ENCODE measurements at places on chromosomes 12 and 14.
A peak's percentile ranks its signal among the peaks of the same experiment; 100 is the strongest.

DNA sequence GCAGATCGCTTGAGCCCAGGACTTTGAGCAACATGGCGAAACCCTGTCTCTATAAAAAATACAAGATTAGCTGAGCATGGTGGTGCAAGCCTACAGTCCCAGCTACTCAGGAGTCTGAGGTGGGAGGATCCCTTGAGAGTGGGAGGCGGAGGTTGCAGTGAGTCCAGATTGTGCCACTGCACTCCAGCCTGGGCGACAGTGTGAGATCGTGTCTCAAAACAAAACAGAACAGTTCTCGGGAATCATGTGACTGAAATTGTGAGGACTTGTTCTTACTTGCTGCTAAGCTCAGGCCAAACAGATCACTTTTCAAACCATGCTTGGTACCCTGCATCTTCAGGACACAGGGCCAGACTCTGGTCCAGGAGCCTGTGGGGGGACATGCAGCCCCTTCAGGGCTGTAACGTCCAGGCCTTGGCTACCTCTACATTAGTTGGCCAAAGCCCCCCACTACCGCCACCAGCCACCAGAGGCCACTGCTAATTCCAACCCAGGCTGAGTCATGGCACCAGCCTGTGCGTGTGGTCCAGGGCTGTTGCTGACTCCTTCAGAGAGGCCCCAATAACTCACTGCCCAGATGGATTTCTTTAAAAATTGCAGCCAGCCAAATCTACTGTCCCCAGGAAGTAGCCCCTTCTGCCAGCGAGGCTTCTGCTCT lies 33.4 kb upstream of the SYNDIG1L start:
- DNase-seq, result no peak

DNA sequence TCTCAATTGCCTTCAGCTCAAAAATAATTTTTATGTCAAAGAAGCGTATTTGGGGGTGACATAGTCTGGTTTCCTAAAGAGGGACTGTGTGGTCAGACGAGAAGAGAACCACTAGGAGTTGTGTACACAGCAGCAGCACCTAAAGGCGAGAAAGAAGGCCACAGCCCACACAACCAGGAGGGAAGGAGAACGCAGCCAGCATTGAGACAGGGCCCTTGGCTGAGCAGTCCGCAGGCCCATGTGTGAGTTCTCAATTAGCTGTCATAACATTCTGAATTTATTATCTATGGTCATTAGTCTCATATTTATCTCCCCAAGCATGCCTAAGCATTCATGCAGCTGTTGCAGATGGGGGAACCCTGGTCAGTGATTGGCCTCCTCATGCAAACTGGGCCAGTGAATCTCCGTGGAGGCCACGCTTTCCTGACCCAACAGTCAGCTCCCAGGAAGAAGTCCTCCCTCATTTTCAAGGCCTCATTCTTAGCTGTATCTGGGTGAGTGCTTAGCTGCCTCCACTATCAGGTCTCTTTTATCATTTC lies 81.2 kb upstream of the ATF7IP start:
- DNase-seq, result no peak

DNA sequence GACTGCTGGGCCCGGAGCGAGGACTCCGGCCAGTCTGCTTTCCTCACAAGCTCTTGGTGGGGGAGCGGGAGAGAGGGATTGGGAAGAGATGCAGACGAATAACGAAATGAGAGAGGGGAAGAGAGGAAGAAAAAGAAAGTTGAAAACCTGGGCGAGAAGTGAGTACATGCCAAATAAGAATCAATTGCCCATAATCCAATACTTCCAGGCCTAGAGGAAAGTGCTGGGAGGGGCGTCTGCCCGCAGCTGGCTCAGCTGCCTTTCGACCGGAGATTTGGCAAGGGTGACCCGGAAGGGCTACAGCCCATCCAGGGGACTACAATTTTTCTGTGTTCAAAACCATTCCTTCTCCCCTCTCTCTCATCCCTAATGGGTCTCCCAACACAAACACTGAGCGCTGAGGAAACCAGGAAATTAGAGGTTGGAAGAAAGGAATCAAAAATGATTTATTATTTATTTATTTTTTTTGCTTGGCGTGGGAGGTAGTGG lies 4.9 kb downstream of the NKX2-1 start:
- no peak for DNase-seq

GRCh38 chr14:79177106-79177505 lies 1006.9 kb downstream of the NRXN3 start:
- no peak for DNase-seq

DNA sequence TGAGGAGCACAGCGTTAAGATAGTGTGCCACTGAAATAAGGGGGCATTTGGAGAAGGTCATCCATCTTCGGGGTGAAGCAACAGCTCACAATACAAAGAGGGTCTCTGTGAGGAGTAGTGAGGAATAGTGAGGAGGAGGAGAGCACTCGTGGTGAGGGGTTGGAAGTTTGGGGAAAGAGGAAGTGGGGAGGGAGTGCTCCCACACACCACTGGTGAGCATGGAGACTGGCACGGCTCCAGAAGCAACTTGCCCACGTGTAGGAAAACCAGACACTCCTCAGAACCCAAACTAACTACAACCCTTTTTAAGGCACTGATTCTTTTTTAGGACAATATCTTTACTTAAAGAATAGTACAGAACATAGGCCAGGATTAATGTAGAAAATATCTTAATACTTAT lies 48.9 kb downstream of the GALNT8 start:
- DNase-seq, result no peak

DNA sequence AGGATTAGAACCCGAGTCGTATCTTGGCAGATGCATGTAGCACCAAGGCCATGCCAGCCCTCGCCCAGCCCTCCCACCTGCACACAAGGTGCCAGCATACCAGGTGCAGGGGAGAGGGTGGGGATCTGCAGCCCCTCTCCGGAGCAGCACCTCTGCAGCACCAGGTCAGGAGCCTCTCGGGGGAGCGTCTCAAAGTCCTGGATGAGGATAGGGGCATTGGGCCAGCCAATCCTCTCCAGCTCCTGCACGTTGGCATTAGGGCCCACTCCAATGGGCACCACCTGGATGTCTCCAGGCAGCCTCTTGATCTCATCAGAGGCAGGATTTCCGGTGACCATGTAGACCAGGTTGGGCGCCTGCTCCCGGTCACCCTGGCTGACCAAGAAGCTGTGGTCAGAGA lies 73.2 kb upstream of the ANO2 start:
- DNase-seq, result no peak

DNA sequence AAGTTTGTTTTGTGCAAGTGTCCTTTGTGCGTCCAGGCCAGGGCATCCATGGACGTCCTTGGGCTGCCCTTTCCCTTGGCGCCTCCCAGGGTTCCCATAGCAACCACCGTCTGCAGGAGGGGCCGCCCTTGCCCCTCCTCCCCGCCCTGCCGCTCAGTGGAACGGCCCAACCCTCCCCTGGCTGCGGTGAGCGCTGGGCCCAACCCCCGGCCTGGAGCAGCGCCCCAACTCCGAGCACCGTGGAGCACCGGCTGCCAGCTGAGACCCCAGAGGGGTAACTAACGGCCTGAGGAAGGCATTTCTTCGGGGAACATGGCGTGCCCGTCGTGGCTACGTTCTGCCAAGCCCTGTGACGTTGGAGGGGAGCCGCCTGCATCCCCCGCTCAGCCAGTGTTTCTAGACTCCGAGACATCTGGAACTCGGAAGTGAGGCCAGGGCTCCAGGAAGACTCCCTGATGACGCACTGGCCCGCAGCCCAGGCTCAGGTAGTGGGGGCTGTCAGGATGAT lies 5.3 kb upstream of the ACACB start:
- DNase-seq, result peak; percentile 44

- no peak for DNase-seq
These were observed 5.5 kb downstream of the KHNYN start for GRCh38 chr14:24435192-24435810.

GRCh38 chr12:103177639-103178255 lies 220.3 kb downstream of the ASCL1 start:
- DNase-seq, result no peak

GRCh38 chr14:53581504-53581903 lies 375.1 kb downstream of the BMP4 start:
- no peak for DNase-seq

- no peak for DNase-seq
These were observed 330.6 kb upstream of the MDGA2 start for GRCh38 chr14:48005986-48006385.

GRCh38 chr14:51460011-51460410 lies 191.7 kb upstream of the FRMD6 start:
- DNase-seq, result no peak

- no peak for DNase-seq
These were observed 70.6 kb downstream of the NOC4L start for GRCh38 chr12:132214891-132215290.
